Cortex of kidney (tissue), 1 donor: ENCODE measurements at places on chromosomes 1 and 21.
A peak's percentile ranks its signal among the peaks of the same experiment; 100 is the strongest.

GRCh38 chr1:30197639-30198450, 525.5 kb downstream of the MATN1 start:
- DNase-seq, result no peak

DNA sequence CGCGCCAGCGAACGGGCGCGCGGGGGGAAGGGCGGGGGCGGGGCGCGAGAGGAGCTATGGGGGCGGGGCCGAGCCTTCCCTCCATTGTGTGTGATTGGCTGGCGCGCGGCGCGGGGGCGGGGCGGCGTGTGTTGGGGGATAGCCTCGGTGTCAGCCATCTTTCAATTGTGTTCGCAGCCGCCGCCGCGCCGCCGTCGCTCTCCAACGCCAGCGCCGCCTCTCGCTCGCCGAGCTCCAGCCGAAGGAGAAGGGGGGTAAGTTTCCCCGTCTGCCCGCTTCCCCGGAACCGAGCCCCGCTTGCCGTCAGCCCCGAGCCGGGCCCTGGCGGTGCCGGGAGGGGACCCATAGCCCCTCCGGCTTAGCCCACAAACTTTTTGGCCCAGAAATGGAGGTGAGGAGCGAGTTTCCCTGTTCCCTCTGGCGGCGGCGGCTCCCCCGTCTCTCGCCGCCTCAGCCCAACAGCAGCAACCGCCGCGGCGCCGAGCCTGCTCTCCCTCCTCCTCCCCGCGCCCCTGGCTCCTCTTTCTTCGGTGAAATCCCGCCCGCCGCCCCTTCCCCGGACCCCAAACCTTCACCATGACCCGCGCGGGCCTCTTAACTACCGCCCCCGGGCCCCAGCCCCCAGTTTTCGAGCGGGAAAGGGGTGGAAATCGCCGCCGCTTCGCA, at the start of gene H3-3A:
Gene H3-3A (plus strand): TSS at position 159 of the 666 bp plus-strand sequence. CDS start 1,636 bp downstream, outside the sequence.
- DNase-seq, result peak; percentile 61

GRCh38 chr1:93328809-93329760, 16.6 kb upstream of the DR1 start:
- no peak for DNase-seq

DNA sequence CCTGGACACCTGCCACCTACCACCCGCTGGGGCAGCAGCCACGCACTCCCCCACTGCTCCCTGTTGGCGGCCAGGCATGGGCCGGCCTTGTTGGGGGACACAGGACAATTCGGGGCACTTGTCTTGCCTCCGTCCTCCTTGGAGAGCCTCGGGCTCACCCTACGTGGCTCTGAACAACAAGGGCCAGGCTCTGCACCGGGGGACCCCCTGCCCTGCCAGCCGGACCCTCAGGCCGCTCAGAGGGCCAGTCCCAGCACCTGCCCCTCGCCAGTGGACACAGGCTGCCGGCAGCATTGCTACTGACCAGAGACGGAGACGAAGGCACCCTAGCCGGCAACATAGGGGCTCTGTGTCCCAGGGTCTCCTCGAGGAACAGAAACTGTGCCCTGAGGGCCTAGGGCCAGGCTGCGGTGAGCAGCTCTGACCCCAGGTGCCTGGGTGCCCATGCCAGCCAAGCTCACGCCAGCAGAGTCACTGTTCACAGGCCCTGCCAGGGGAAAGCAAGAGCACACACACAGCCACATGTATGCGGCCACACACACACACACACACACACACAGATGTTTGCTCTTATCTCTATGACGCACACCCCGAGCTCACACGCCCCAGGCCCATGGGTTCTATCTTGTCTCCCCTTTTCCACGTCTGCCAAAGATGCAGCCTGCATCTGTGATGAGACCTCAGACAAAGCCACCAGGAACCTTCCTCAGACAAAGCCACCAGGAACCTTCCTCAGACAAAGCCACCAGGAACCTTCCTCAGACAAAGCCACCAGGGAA, 45.9 kb downstream of the MORN1 start:
- no peak for DNase-seq

- DNase-seq, result no peak
Measured at GRCh38 chr1:154206196-154206595, at the start of gene CFAP141. Gene CFAP141, minus strand, starts transcription at chr1:154206333. Its CDS starts 26 bp downstream, at chr1:154206307.
